M059J (cell line): ENCODE measurements at places on chromosomes 11 and 22.
A peak's percentile ranks its signal among the peaks of the same experiment; 100 is the strongest.

DNA sequence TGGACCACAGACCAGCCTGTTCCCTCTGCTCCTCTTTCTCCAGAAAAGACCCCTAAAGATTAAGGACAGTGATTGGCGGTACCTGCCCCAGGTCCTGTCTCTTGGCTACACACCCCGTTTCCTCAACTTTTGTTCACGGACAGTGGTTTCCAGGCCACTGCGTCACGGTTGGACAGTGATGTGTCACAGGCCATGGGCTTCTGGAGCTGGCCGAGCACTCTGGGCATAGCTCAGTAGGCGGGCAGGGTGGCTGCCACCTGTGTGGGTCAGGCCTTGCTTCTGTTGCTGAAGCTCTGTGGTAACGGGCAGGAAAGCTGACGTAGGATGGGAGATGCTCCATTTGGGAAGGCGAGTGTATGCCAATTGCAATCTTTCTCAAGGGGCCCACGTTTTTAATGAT lies 13.6 kb downstream of the TUB start:
- no peak for DNase-seq

DNA sequence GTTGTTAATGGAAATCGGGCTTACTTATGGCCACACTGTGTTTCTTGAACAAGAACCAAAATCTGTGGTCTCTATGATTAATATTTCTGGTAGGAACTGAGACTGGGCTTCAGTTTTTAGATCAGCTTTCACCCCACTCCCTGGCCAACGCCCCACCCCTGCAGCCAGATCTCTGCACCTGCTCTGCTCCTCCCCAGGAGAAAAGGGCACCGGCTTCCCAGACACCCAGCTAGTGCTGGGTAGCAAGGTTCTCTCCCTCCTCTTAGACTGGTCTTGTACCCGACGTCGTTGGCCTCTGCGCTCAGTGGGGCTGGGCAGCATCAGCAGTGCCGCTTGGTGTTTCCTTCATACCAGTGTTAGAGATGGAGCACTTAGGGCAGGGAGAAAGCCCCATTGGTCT lies 17.0 kb upstream of the CTTN start:
- no peak for DNase-seq

DNA sequence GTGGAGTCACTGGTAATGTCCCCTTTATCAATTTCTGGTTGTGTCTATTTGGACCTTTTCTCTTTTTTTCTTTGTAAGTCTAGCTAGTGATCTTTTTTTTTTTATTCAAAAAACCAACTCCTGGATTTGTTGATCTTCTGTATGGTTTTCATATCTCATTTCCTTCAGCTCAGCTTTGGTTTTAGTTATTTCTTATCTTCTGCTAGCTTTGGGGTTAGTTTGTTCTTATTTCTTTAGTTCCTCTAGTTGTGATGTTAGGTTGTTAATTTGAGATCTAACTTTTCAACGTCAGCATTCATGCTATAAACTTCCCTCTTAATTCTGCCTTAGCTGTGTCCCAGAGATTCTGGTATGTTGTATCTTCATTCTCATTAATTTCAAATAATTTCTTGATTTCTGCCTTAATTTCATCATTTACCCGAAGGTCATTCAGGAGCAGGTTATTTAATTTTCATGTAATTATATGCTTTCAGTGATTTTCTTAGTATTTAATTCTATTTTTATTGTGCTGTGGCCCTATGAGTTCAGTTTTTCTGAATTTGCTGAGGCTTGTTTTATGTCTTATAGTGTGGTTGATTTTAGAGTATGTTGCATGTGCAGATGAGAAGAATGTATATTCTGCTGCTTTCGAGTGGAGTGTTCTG lies 29.0 kb downstream of the PI4KA start:
- DNase-seq, result no peak

- no peak for DNase-seq
Observed at GRCh38 chr11:66885950-66886440, 29.1 kb downstream of the LRFN4 start.

GRCh38 chr11:90134478-90135003 lies at the start of gene NAALAD2:
Gene NAALAD2, plus strand, starts transcription at chr11:90134663. Its CDS starts 96 bp downstream, at chr11:90134759.
- peak; percentile 16 for DNase-seq

DNA sequence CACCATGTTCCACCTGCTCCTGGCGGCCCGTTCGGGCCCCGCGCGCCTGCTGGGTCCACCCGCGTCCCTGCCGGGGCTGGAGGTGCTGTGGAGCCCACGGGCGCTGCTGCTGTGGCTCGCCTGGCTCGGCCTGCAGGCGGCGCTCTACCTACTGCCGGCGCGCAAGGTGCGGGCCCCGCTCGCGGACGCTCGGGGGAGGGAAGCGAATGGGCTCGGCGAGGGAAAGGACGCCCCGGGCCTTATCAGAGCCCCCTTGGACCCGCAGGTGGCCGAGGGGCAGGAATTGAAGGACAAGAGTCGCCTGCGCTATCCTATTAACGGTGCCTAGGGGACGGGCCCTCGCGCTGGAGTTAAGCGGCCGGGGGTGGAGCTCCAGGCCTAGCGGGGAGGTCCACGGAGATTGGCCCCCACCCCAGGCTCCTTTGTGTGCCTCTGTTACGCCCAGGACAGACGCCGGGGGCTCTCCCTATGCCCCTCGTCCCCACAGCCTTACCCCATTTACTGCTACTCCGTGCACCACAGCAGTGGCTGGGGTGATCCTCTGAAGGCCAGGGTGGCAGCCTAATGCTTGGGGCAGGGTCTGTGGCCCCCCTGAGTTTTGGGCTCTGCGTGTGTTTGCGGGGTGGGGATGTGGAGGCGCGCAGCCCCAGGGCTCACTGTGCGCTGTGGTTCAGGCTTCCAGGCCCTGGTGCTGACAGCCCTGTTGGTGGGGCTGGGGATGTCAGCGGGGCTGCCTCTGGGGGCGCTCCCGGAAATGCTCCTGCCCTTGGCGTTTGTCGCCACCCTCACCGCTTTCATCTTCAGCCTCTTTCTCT lies 1.1 kb downstream of the TM7SF2 start:
- no peak for DNase-seq

- no peak for DNase-seq
Observed at GRCh38 chr11:1478011-1478410, 8.6 kb downstream of the MOB2 start.

DNA sequence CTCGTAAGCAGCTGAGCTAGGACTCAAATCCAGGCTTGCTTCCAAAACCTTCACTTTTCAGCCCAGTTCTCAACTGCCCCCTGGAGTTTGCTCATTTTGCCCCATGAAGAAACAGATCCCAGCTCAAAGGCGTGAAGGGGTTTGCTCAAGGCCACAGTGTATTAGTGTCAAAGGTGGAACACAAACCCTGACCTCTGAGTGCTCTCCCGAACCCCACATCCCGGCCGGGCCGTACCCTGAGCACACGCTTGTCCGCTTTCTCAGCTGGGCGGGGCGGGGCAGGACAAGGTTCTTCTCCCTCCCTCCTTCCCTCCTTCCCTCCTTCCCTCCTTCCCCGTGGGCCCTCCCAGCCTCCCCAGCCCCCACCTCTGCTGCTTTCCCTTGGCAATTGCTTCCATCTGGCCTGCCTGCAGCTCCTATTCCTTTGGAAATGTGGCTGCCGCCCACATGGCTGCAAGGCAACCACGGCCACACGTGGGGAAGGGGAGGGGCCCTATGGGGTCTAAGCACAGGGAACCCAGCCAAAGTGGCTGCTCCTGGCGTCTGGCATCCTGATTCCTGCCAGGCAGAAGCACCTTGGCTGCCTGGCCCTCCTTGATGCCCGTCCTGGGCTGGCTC lies 4.1 kb downstream of the ST3GAL4 start:
- DNase-seq, result no peak

GRCh38 chr11:121553389-121553788 lies 100.6 kb upstream of the SORL1-AS1 start:
- DNase-seq, result no peak

DNA sequence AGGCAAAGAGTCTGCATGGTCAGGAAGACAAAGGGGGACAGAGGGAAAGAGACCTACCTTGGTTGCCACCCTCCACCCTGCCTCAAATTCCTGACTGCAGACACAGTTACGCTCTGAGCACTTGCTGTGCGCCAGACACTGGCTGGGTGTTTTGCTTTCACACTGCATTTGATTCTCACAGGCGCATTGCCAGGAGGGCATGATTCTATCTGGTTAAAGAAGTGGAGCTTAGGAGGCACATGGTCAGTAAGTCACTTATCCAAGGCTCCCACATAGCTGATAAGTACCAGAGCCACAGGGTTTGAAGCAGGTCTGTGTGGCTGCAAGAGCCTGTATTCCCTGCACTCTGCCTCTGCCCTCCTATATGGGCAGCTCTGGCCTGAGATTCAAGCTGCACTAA lies 103.9 kb downstream of the TIMP3 start:
- DNase-seq, result peak; percentile 23
